ENCODE measurements at places on chromosomes 4 and X.

DNA sequence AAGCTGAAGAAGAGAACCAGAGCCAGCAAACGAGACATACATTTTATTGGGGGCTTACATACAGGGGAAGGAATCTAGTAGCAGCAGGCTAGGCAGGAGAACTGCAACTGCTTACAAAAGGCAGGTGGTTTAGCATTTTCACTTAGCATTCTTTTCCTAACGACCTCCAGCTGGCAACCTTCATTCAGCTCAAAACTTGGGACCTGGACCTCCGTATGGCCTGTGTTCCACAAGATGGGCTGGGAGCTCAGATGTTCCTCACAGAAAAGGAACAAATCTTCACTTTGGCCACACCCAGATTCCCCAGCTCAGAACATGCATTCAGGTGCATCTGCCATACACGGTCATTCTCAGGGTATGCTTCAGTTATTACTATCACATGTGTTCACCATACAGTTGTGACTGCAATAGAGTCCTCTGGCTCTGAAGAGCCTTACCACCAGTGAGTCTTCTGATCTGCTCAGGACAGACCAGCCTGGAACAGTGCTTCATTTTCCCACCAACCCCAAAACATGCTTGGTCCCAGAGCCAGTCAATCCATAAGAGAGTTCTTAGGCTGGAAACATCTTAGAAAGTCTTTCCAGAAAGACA, 29.6 kb upstream of the AP1AR start:
- no peaks in the 10 kb centered on the region for H3K27me3 ChIP-seq
- H3K4me3 ChIP-seq = no peak overlapping the region
- H3K4me1 ChIP-seq = no peaks in the 10 kb centered on the region
- H3K27ac ChIP-seq = no peak overlapping the region
- no peaks in the 10 kb centered on the region for H3K36me3 ChIP-seq

GRCh38 chr4:75071317-75071716, 138.4 kb downstream of the PARM1 start:
- H3K4me1 ChIP-seq = no peaks in the 10 kb centered on the region
- H3K27ac ChIP-seq = no peak overlapping the region
- H3K36me3 ChIP-seq = no peaks in the 10 kb centered on the region
- no peak for DNase-seq
- H3K4me3 ChIP-seq = no peak overlapping the region

DNA sequence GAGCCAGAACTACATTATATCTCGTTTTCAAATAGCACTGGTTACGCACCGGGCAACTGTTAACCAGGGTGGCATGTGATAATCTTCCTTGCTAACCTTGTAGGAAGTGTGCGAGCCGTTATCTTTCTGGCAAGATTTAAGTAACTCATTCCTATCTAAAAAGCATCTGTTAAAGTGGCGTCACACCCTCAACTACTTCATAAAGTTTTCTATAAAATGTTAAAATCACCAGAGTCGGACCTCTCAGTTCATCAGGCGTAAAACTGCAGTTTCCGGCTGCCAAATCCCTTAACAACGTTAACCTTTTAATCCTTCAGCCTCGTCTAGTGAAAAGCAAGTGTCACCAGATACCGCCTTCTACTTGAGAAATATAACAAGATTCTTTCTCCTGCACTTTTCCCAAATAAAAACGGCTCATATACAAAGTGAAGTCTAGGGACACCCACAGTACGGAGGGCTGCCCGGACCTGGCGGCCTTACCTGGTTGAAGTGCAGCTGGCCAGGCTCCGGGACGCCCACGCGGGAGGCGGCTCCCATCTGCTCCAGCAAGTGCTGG, 1.2 kb downstream of the SLC39A8 start:
- no peaks in the 10 kb centered on the region for H3K36me3 ChIP-seq
- no peaks in the 10 kb centered on the region for H3K27me3 ChIP-seq
- H3K4me3 ChIP-seq = peak overlapping the region; percentile 58
- DNase-seq = no peak

DNA sequence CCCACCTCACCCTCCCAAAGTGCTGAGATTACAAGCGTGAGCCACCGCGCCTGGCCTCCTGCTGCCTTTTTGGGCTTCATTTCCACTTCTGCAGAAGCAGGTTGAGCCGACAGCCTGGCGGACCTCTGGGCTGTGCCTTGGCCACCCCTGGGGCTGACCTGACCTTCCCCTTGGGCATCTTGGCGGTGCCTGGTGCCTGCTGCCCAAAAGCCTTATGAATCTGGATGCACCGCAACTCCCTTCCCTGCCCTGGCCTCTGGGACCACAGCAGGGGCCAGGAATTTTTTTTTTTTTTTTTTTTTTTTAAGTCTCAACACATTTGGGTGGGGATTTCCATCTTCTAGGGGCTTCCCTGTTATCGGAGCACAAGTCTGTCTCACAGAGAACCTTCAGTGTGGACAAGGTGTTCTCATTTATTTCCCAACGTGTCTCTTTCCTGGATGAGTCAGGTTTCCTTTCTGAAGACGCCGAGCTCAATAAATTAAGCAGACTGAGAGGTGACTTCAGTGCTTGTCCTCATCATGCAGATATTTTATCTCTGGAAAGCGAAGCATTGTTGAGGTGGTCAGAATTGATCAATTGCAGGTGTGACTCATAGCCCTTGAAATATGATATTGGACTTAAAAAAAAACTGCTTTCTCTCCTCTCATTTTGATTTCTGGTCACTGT, 79.7 kb downstream of the SHROOM2 start:
- H3K36me3 ChIP-seq = no peaks in the 10 kb centered on the region
- H3K4me1 ChIP-seq = no peaks in the 10 kb centered on the region
- no peak for DNase-seq
- H3K27ac ChIP-seq = peak overlapping the region; percentile 52
- H3K4me3 ChIP-seq = no peak overlapping the region
- H3K27me3 ChIP-seq = no peaks in the 10 kb centered on the region

Measured in uterus (tissue), 4 donors.